ENCODE measurements at places on chromosomes 5 and 9. TPM values are rescaled to one million over a fixed set of nuclear protein-coding genes. Genes with fewer than 3 reads are reported as not detected.

DNA sequence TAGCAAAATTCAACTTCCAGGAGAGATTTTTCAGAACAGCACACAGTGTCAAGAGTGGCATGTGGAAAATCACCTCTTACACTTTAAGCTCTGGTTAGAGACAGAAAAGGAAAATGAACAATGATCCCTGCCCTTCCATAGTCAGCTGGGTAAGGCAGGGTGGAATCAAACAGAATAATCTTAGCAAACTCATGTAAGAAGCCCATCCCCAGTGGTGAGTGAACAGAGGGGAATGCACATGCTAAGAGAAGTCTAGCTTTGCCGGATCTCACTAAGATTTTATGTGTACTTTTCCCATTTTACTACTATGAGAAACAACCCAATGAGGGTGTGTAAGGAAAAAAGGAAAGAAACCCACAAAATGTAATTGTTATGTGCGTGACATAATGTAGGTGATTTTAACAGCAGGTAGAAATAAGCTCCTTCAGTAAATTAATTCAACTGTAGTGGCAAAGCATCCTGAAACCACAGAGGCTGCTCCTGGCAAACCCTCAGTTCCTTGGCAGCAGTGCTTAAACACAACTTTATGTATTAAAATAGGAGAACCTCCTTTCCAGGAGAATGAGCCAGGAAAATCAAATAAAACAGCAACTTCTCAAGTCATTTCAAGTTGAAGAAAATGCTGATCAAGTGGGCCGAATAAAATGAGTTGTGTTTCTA, 366.0 kb upstream of the TRPC7 start:
- DNase-seq: peak; percentile 24
- no peak overlapping the region for H3K4me3 ChIP-seq
- peaks cover 15% of the 10 kb centered on the region for H3K4me1 ChIP-seq
- no peak overlapping the region for H3K27ac ChIP-seq

DNA sequence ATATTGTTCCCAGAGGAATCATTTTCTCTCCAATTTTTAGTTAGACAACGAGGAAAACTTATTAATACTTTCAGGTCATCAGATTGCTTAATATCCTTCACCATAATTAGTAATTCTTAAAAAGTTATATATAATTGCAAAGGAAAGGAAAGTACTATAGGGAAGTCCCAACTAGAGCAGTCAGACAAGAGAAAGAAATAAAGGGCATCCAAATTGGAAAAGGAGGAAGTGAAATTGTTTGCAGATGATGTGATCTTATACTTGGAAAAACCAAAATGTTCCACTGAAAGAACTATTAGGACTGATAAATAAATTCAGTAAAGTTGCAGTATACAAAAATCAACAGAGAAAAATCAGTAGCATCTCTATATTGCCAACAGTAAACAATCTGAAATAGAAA, 223.5 kb upstream of the MEF2C start:
- H3K4me3 ChIP-seq: no peak overlapping the region
- DNase-seq: no peak
- no peaks in the 10 kb centered on the region for H3K36me3 ChIP-seq

GRCh38 chr9:33466565-33467495, 6.9 kb downstream of the NOL6 start:
- peaks cover 52% of the 10 kb centered on the region for H3K36me3 ChIP-seq
- DNase-seq: peak; percentile 55
- no peak overlapping the region for H3K27ac ChIP-seq
- peaks cover 6% of the 10 kb centered on the region for H3K4me1 ChIP-seq

DNA sequence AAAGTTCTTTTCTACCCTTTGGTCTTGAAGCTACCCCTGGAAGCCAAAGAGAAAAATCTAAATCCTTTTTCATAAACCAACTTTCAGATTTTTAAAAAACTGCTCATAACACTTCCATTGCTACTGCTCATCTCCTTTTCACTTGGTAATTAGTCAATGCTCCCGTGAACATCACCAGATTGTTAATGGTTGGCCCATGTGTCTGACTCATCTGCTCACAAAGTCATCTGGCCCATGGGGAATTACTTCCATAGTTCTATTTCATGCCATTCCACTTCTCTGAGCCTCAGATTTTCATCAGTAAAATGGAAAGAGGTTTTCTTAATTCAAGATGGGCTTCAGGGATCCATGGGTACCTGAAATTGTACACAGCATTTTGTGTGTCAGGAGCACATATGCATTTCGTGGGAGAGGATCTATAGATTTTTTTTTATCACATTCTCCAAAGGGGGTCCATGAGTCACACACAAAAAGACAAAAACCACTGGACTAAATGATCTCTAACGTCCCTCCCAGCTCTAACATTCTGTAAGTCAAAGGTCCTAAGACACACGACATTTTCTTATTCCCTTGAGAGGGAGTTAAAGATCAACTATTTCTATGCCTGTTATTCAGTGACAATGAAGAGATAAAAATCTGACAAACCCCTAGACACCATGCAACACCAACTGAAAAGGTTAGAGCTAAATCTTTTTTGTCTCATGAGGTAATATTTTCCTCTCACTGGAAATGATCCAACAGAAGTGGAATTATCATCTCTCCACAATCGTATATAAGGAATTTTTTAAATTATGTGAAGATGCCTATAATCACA, 75.4 kb downstream of the TEX10 start:
- no peak overlapping the region for H3K4me3 ChIP-seq
- H3K4me1 ChIP-seq: peaks cover 13% of the 10 kb centered on the region
- peak overlapping the region; percentile 39 for H3K27ac ChIP-seq
- H3K27me3 ChIP-seq: no peaks in the 10 kb centered on the region

GRCh38 chr5:92527311-92528078, 1053.5 kb downstream of the NR2F1-AS1 start:
- peaks cover 15% of the 10 kb centered on the region for H3K4me1 ChIP-seq
- peak; percentile 72 for DNase-seq
- no peaks in the 10 kb centered on the region for H3K36me3 ChIP-seq
- H3K27me3 ChIP-seq: no peaks in the 10 kb centered on the region
- H3K4me3 ChIP-seq: no peak overlapping the region

GRCh38 chr5:125348221-125348692, 601.8 kb upstream of the ZNF608 start:
- no peaks in the 10 kb centered on the region for H3K27me3 ChIP-seq
- 0 out of 2 replicates have a peak, but pooled peaks cover 2% of the 10 kb centered on the region for H3K4me1 ChIP-seq
- H3K36me3 ChIP-seq: no peaks in the 10 kb centered on the region

DNA sequence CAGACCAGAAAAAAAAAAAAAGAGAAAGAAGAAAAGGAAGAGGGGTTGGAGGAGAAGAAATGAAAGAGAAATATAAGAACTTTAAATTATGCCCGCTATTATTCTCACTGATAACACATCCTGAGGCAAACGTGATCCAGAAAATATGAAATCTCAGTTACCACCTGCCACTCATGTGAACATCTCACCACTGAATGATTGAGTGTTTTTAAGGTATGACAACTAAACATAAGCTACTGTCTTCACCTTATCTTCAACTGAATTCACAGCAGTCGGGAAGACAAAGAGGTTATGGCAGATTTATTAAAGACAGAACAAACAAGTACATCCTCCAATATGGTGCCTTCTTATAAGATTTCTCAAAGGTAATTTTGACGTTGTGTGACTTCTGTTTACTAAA, 327.9 kb downstream of the TMEM161B start:
- H3K27me3 ChIP-seq: no peaks in the 10 kb centered on the region
- H3K4me1 ChIP-seq: no peaks in the 10 kb centered on the region
- no peak overlapping the region for H3K27ac ChIP-seq
- no peak for DNase-seq

GRCh38 chr5:80172067-80172695, 83.7 kb downstream of the SERINC5 start:
- DNase-seq: no peak
- no peak overlapping the region for H3K27ac ChIP-seq
- no peaks in the 10 kb centered on the region for H3K27me3 ChIP-seq
- no peak overlapping the region for H3K4me3 ChIP-seq

DNA sequence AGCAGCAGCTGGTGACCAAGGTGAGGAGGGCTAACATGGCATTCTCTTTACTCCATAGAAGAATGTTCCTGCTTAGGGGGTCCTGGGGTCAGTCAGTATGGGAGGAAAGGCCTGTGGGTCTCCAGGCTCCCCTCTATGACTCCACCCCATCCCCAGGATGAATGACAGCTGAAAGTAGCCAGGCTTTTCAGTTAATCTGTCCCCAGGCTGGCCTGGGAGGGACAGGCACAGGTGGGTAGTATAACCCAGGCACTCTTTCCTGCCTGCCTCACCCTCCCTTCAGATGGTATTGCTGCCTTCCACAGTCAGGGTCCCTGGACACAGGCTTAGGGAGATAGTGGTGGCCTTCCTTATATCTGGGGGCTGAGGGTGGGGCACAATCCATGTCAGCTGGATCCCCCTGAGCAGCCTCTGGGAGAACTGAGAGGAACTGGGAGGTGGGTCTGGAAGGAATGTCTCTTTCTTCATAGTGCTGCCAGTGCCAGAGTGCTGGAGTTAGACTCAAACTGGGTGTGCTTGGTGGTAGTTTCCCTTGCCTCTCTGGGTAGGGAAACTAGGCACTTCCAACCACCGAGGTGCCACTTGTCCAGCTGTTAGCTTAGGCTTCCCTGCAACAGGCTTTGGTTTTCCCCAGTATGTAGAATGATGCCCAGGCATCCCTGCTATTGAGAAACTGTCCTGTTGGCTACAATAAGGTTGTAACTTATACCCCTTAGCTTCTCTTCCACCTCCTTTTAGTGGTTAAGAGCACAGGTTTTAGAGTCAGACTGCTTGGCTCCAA, 27.8 kb downstream of the LARP1 start:
- no peaks in the 10 kb centered on the region for H3K27me3 ChIP-seq
- H3K4me3 ChIP-seq: no peak overlapping the region
- peaks cover 28% of the 10 kb centered on the region for H3K4me1 ChIP-seq
- H3K27ac ChIP-seq: no peak overlapping the region
- H3K36me3 ChIP-seq: no peaks in the 10 kb centered on the region

DNA sequence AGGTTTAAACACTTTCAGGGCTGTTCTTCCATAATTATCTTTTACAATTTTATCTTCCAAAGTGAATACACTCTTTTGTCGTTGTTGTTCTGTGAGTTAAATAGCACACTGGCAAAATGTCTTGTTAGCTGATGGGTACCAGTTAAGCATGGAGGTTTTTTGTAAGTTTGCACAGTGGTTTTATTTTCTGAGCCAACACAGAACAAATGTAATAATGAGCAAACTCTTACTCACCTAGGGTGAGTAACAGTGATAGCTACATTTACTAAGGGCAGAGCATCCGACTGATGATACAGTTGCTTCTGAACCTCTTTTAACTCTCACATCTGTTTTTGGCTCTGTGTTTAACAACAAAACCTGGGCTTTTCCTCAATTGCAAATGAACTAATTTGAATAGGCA, 103.2 kb downstream of the CTNND2 start:
- no peaks in the 10 kb centered on the region for H3K36me3 ChIP-seq
- H3K4me1 ChIP-seq: no peaks in the 10 kb centered on the region
- H3K27ac ChIP-seq: no peak overlapping the region
- DNase-seq: no peak

DNA sequence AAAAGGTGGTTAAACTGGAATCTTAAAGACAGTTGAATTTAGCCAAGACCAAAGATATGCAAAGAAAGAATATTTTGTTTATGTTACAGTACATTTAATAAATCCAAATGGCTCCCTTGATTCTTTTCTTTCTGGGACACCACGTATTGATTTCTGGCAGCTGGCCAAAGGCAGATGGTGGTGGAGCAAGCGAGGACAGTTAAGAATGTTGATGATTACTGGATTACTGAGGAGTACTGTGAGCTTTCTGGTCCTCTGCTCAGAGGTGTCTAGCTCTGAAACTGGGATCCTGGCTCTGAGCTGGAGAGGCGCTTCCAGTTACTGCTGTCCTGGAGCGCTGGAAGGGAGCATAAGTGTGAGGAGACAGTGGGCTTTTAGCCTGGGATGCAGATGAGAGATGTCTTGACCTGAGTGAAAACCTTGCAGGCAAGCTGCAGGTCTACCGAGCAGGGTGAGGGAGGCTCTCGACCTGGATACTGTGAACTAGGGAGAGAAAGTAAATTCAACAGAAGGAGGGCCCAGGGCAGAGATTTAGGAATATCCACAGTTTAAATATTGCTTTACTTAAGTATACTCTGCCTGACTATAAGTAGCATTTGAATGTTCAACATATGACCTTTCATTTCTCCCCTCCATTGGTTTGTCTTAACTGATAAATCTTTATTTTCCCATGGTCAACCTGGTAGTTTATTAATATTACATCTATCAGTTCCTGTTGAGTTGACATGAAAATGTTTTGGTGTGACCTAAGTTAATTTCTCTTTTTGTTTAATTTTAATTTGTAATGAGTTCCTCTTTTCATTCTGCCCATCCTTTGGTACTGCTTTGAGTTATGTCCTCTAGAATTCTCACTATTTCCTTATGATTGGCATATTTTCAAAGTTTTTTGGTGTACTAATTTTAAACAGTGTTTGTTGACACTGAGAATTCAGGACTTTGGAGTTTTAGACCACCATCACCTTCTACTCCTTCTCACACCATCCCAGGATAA, 3.7 kb downstream of the SYK start:
- peaks cover 33% of the 10 kb centered on the region for H3K27me3 ChIP-seq
- no peaks in the 10 kb centered on the region for H3K36me3 ChIP-seq
- H3K4me1 ChIP-seq: no peaks in the 10 kb centered on the region
- no peak for DNase-seq
- H3K4me3 ChIP-seq: no peak overlapping the region

DNA sequence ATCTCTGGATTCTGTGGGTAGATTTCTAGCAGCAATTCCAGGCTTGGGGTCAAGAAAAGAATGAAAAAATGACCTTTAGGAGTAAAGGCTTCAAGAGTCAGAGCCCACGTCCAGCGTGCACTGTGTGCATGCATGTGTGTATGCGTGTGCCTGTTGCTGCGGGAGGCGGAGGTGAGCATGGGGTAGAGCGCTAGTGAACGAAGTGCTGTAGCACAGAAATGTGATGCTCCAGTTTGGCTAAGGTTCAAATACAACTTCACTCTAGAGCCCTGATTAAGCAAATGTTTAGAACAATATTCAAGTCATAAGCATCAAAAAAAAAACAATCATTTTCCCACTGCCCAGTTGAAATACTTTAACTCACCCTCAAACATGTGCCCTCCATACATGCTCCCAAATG, 403.9 kb downstream of the ZNF608 start:
- DNase-seq: no peak
- no peaks in the 10 kb centered on the region for H3K36me3 ChIP-seq
- peaks cover 73% of the 10 kb centered on the region for H3K27me3 ChIP-seq
- no peak overlapping the region for H3K27ac ChIP-seq
- no peak overlapping the region for H3K4me3 ChIP-seq

GRCh38 chr9:98010445-98010844, 27.3 kb downstream of the ANP32B start:
- H3K27ac ChIP-seq: 0 out of 2 replicates have a peak overlapping the region, but pooled peaks have one; percentile 6
- H3K36me3 ChIP-seq: peaks cover 87% of the 10 kb centered on the region
- DNase-seq: peak; percentile 69
- H3K4me3 ChIP-seq: no peak overlapping the region
- H3K27me3 ChIP-seq: no peaks in the 10 kb centered on the region

GRCh38 chr5:158676642-158677469, 422.9 kb downstream of the EBF1 start:
- no peaks in the 10 kb centered on the region for H3K4me1 ChIP-seq
- H3K36me3 ChIP-seq: no peaks in the 10 kb centered on the region
- H3K4me3 ChIP-seq: no peak overlapping the region
- H3K27ac ChIP-seq: no peak overlapping the region
- H3K27me3 ChIP-seq: no peaks in the 10 kb centered on the region
- DNase-seq: no peak

The OTP gene
- not detected for total RNA-seq

The PTAR1 gene
- 57.9 TPM for total RNA-seq

The PCDHA13 gene
- total RNA-seq: not detected

Measured in GM23248 (cell line).